NCI-H2081 treated with DMSO at 0.1 percent for 48 hours (cell line): ENCODE measurements at places on chromosomes 7 and 10.

DNA sequence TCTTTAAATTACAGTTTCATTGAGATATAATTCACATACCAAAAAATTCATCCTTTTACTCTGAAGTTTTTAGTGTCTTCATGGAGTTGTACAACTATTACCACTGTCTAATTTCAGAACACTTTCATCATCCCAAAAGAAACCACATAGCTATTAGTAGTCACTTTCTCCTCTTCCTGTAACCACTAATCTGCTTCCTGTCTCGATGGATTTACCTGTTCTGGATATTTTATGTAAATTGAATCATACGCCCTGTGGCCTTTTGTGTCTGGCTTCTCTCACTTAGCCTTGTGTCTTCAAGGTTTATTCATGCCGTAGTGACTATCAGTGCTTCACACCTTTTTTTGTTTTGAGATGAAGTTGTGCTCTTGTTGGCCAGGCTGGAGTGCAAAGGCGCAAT, 135.5 kb downstream of the DOCK1 start:
- DNase-seq, result no peak

- no peak for DNase-seq
These were observed 315.9 kb upstream of the SEMA3A start for GRCh38 chr7:84510505-84510904.

- no peak for DNase-seq
These were observed 598 bp downstream of the MCMBP start for GRCh38 chr10:119871881-119872609.

DNA sequence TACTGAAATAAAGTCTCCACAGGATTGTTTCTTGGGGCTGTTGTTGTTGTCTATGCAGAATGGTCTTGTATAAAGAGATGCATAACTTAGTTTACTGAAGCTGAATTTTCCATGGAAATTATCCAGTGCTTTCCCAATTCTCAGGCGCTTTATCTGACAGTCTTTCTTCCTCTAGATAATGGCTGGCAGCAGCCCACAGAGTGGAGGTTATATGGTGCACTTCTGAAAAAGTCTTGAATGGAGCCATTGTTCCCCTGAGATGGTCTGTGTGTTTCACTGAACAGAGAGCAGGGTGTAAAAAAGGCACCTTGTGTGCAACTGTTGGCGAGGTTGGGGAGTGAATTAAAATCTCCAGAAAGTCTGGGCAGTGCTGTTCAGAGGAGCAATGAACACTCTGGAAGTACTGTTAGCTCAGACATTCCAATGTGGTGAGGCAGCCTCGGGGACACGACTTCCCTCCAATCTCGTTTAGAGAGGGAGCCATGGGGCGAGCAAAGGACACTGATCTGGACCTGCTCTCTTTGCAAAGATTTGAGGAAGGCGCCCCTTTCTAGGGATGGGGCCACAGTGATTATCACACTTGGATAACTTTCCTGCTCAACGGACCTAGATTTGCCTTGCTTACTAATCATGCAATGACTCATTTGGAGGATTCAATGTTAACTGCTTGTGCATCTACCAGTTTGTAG, 2.0 kb upstream of the PLCE1 start:
- no peak for DNase-seq
